AG08395 (cell line): ENCODE measurements at places on chromosomes 5 and 9.
A peak's percentile ranks its signal among the peaks of the same experiment; 100 is the strongest.

DNA sequence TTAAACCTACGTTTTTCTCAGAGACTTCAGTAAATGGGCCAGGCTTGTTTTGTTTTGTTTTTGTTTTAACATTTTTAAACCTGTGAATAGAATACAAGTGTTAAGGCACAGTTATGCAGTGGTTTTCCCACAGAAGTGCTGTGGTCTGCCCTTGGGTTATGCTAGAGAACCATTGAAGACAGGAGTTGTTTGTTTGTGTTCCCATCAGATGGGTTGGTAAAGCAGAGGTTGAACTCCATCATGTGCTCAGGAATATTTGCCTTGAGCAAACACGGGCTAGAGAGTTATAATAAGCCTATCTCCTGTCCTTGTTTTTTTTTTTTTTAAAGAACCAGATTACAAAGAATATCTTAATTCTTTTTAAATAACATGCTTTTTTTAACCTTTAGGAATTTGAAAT lies 28.5 kb downstream of the RHOBTB3 start:
- peak; percentile 28 for DNase-seq

DNA sequence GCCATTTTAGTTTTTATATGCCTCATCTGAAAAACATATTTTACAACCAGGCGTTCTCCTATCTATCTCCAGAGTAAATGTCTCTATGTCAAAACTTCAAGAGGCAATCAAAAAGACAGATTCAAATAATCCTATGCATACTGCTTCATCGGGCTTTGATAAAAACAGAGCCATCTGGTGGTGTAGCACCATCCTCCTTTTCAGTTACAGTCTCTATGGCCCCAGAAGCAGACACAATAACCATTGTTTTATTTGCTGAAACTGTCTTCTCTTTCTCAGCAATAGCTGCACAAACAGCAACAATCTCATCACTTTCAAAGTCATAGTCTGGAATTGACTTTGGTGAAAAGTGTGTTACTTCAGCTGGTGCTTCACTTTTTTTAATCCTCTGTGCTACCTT lies 36.3 kb downstream of the PTGER4 start:
- no peak for DNase-seq

GRCh38 chr5:139648205-139649081 lies at the start of gene CXXC5:
CXXC5 (plus strand) TSS chr5:139648349; CDS start chr5:139680524, 32,175 bp downstream.
- DNase-seq = peak; percentile 90

DNA sequence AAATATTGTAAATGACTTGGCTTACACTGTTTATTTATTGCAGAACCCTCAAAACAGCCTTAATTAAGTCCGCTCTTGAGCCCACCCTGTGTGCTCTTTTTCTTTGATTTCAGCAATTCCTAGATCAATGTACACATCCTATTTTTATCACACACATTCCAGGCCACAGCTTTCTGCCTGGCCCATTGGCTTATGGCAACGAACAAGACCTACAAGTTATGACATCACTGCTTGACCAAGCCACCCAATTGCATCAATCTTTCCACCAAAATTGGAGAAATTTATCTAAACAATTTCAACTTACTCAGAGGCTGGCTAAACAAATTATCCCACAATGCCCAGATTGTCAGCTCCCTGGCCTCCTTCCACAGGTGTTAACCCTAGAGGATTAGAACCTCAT lies 158.4 kb downstream of the CPLANE1 start:
- no peak for DNase-seq

- DNase-seq = no peak
Observed at GRCh38 chr5:122153774-122154173, 24.4 kb downstream of the ZNF474 start.

DNA sequence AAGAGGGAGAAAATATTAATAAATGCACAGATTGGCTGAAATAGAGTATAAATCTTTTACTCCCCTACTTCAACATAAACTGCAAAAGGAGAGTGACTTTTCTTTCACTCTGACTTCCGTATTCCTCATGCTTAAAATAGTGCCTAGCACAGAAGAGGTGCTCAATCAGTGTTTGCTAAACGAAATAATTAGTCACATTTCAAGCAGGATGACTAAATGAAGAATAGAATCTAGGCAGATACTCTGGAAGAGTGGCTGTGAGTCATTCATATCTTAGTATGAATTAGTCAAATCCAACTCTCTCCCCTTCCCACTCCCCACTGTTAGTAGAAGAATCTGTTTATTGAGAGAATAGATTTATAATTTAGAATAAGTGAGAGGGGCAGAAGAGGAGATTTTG lies 4.8 kb downstream of the CD274 start:
- peak; percentile 47 for DNase-seq

DNA sequence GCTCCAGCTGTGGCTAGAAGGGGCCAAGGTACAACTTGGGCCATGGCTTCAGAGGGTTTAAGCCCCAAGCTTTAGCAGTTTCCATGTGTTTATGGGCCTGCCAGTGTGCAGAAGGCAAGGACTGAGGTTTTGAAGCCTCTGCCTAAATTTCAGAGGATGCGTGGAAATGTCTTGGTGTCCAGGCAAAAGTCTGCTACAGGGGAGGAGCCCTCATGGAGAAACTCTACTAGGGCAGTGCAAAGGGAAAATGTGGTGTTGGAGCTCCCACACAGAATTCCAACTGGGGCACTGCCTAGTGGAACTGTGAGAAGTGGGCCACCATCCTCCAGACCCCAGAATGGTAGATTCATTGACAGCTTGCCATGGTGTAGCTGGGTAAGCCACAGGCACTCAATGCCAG lies 527.2 kb upstream of the RORB start:
- no peak for DNase-seq

GRCh38 chr5:91306497-91306896 lies 76.6 kb downstream of the ARRDC3 start:
- peak; percentile 10 for DNase-seq

DNA sequence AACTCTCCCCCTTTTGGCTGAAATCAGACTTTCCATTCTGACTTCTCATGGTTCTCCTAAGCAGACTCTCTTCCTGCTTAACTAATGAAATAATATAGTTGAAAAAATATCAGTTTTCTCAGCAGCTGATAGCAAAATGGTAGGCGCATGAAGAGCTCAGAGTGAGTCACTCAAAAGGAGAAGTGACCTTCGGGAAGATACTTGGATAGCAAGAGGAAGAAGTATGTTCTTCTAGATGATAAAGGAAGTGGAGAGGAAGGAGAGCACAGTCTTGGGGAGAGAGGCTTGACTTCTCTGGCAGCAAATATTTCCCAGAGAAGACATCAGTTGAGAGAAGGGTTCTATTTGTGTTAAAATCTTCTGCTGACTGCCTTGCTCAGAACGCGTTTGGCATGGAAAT lies 101.5 kb downstream of the TAF11L14 start:
- no peak for DNase-seq

- DNase-seq = no peak
Observed at GRCh38 chr9:107960916-107961315, 471.3 kb upstream of the KLF4 start.

DNA sequence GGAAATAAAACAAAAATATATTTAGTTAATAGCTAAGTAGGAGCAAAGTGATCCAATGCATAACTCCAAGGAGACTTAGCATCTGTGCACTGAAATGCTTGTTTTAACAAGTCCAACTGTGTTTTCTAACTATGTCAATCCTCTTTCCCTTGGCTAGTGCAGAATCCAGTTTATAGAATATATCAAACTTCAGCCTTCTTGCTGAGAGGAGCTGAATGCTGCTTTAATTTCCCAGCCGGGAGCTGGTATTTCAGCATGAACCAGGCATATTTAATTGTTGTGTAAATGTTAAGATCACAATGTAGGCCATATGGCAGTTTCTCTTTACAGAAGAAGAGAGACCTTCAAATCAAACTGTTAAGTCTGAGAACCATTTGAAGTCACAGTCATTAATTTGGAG lies 411.7 kb downstream of the HCN1 start:
- DNase-seq = no peak

- peak; percentile 0 for DNase-seq
Observed at GRCh38 chr5:58040044-58040443, 419.8 kb downstream of the PLK2 start.

GRCh38 chr9:35659340-35659739 lies 1.2 kb downstream of the CCDC107 start:
- peak; percentile 42 for DNase-seq

DNA sequence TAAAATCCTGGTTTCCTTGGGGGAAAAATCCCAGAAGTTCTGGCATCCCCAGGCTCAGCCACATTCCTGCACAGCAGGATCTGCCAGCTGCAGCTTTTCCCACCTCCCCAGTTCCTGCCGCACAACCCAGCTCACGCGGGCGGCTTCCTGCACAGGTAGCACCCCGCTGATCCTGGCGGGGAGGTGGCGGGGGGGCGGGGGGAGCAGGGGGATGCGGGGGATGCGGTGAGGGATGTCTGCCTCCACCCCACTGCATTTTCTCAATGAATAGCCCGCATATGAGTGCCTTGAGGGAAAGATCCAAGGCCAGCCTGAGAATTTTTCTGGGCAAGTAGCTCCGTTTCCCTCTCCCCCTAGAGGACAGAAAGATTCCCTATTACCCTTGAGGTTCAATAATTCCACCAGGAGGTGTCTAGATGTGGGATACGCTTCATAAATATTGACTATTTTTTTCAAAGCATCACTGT lies 21.1 kb downstream of the GFPT2 start:
- DNase-seq = peak; percentile 28
